ENCODE measurements at places on chromosomes 5 and 9. TPM values are rescaled to one million over a fixed set of nuclear protein-coding genes. Genes with fewer than 3 reads are reported as not detected.

The SNCAIP gene
- not detected for total RNA-seq

The SLC23A1 gene
- total RNA-seq, result 4.0 TPM

The PALM2AKAP2 gene
- 5.2 TPM for total RNA-seq

The NOXA1 gene
- total RNA-seq, result 0.80 TPM

The ERAP2 gene
- total RNA-seq, result 153 TPM

The GAS1 gene
- total RNA-seq, result 0.20 TPM

The TIMD4 gene
- 31.5 TPM for total RNA-seq

The DRD1 gene
- total RNA-seq, result not detected

The FOXI1 gene
- not detected for total RNA-seq

Data from T-helper 1 cell treated with Interleukin-12 subunit alpha and Interleukin-12 subunit beta and Interleukin-4 antibody, amounts not matched to agents 30 ng/mL and 1 ng/mL, for 36 hours (primary cell).